ENCODE measurements at places on chromosomes 12 and 14.

- DNase-seq = no peak
These were observed 317.6 kb upstream of the FKBP4 start for GRCh38 chr12:2477009-2477766.

- no peak for DNase-seq
These were observed 136.7 kb upstream of the GSC start for GRCh38 chr14:94906577-94906976.

- no peak for DNase-seq
These were observed 20.3 kb downstream of the KRT85 start for GRCh38 chr12:52347016-52347415.

DNA sequence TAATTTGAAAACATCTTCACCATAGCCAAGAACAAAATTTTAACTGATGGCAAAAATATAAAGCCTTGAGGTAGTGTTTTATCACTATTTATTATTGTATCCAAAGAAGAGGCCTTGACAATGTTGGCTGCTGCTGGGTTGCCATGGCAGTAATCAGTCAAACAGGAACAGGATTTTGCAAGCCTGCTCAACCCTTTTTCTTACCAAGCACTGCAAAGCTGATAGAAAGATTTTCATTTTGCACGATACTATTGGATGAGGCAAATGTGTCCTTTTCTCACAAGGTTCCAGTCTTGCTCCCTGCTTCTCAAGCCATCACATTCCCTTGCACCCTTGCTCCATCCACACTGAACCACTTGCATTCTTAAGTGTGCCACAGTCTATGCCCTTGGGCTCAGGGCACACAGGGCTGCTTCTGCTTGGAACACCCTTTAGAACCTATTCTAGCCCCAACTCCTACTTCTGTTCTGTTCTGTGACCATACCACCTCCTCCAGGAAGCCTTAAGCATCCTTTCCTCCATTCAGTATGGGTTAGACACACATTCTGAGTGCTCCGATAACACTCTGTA is 76.5 kb upstream of the AMIGO2 start:
- no peak for DNase-seq

- DNase-seq = no peak
These were observed 33.5 kb upstream of the CCDC63 start for GRCh38 chr12:110813285-110813684.

DNA sequence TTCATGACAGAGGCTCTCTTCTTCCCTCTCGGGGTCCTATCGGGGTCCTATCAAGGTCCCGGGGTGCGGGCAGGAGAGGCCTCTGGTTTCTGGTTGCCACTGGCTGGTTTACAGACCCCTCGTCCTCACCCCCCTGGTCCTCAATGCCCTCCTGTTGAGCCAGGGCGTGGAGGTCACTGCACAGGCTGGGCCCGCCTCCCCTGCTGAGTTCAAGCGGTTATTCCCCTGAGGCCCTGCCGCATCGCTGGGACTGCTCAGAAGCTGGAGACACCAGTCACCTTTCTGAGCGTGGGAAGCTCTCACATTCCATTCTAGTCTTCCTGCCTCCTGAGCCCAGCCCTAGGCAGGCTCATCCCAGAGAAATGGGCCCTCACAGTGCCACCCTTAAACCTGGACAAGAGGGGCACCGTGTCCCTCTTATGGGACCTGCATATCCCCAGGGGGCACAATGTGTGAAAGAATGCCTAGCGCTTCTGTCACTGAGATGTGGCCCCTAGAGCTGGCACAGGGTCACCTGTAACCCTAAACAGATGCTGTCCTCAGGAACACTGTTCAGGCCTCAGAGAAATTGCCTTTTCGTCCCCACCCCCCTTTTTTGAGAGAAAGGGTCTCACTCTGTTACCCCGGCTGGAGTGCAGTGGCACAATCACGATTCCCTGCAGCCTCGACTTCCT is 177.7 kb upstream of the RGS6 start:
- no peak for DNase-seq

- DNase-seq = no peak
These were observed 14.9 kb upstream of the POLR3B start for GRCh38 chr12:106342397-106343213.

GRCh38 chr12:174124-174523 is 39.8 kb downstream of the SLC6A12 start:
- no peak for DNase-seq

DNA sequence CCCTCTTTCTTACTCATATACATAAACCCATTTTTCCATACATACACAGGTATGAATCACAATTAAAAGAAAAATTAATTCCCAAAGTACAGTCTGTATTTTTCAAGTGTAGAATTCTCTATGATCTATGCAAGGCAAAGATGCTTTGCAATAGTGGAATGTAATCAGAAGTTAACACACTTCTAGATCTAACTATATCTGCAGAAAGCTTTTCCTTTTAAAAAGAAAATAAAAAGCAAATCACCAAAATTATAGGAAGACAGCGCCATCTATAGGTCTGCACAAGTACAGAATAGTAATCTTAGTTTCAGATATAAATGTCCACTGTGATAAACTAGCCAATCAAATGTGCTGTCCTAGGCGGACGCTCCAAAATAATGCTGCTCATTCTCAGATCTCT is 22.0 kb downstream of the SLC25A21 start:
- no peak for DNase-seq

- DNase-seq = no peak
These were observed 8.9 kb downstream of the CDKN1B start for GRCh38 chr12:12725956-12726554.

DNA sequence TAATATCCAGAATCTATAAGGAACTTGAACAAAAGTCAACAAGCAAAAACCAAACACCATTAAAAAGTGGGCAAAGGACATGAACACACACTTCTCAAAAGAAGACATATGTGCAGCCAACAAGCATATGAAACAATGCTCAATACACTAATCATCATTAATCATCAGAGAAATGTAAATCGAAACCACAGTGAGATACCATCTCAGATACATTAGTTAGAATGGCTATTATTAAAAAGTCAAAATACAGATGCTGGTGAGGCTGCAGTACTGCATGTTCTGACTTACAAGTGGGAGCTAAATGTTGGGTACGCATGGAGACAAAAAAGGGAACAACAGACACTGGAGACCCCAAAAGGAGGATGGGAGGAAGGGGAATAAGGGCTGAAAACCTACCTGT is 67.1 kb downstream of the BLTP3B start:
- DNase-seq = no peak

GRCh38 chr14:99314623-99315022 is 42.6 kb upstream of the BCL11B start:
- DNase-seq = no peak

DNA sequence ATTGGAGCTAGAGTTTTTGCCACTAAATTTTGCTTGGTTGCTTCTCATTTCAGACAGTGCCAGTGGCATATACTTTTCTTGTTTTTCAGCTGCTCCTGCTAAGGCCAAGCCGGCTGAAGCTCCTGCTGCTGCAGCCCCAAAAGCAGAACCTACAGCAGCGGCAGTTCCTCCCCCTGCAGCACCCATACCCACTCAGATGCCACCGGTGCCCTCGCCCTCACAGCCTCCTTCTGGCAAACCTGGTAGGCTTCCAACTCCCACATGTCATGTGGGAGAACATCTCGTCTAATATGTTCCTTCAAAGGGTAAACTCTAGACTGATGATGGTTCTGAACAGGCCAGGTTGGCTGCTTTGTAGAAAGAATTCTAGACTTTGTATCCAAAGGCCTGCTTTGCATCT is 11.0 kb downstream of the DLST start:
- no peak for DNase-seq

GRCh38 chr12:90514325-90514724 is 440.7 kb downstream of the CCER1 start:
- DNase-seq = no peak

DNA sequence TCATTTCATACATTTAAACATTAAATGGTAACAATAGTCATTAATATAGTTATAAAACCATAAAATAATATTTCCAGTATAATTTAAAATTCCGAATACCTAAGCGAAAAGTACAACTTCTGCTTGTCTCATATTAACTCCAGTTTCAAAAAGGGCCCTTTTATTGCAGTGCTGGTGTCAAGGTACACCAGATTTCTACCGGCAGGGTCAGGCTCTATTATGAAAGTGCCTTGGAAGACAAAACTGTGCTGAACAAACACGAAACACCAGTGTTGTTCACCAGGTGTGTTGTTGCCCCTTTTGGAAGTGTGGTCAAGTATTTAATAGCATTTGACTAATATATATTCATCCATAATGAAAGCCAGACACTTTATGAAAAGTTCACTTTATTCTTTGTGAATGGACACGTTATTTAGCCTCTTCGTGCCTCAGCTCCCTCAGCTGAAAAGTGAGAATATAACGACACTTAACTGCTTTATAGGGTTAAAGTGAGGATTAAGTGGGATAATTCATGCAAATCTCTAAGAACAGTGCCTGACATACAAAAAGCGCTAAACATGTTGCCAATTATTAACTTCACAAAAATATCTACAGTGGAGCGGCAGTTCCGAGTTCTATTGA is 20.3 kb upstream of the GNS start:
- DNase-seq = no peak

- no peak for DNase-seq
These were observed 21.2 kb upstream of the RNF34 start for GRCh38 chr12:121378736-121379135.

GRCh38 chr14:47226877-47227520 is 448.4 kb downstream of the MDGA2 start:
- no peak for DNase-seq

Measured in activated CD4-positive, alpha-beta T cell treated with anti-CD3 and anti-CD28 coated beads, Interleukin-2, amount 50 U/mL, for 48 hours (primary cell).